ENCODE measurements at places on chromosomes 3 and 15.

GRCh38 chr15:59280855-59281254, 74.2 kb downstream of the LDHAL6B start:
- DNase-seq, result no peak

DNA sequence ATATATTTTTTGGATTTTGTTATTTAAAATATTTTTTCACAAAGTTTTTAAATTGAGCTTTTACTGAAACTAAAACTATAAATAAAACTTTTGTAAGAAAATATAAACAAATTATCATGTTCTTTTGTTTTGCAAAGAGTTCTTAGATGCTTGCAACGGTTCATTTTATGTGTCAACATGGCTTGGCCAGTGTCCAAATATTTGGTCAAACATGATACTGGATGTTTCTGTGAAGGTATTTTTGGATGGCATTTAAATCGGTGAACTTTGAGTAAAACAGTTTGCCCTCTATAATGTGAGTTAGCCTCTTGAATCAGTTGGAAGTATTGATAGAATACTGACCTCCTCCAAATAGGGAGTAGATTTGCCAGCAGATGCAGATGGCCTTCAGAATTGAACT, 612.6 kb upstream of the NECTIN3 start:
- DNase-seq, result no peak

DNA sequence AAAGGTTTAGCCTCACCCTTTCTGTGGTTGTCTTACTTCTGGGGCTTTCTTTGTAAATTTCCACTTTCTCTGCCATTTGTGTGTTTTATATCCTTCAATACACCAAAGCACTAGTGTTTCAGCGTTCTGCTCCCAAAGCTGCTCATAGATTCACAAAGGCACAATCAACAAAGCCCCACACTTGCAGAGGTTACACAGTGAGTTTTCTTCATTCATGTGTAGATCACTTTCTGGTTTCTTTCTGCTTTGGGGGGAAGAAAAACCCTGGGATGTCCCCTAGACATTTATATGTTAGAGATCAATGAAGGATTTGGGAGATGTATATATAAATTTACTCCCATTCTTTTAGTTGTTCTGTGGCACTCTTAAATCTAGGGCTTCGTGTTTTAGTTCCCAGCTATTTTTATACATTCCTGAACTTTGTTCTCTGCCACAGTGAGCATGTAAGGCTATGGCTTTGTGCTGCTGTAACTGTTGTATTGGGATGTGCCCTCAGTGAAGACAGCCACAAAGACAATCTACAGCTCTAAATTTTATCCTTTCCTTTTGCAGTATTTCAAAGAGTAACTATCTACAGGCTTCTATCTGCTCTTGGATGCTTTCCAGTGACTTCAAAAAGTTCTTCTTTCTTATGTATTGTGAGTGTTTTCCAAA, 636.5 kb downstream of the ZBBX start:
- DNase-seq, result no peak

- no peak for DNase-seq
Observed at GRCh38 chr3:72041511-72041910, 256.6 kb upstream of the PROK2 start.

- DNase-seq, result no peak
Observed at GRCh38 chr15:57726411-57726810, 19.9 kb downstream of the POLR2M start.

GRCh38 chr3:87367736-87368135, 91.4 kb upstream of the POU1F1 start:
- DNase-seq, result no peak

- no peak for DNase-seq
Observed at GRCh38 chr3:123018683-123019082, 8.9 kb downstream of the SEMA5B start.

- no peak for DNase-seq
Observed at GRCh38 chr3:157067114-157067513, 92.8 kb downstream of the CCNL1 start.

DNA sequence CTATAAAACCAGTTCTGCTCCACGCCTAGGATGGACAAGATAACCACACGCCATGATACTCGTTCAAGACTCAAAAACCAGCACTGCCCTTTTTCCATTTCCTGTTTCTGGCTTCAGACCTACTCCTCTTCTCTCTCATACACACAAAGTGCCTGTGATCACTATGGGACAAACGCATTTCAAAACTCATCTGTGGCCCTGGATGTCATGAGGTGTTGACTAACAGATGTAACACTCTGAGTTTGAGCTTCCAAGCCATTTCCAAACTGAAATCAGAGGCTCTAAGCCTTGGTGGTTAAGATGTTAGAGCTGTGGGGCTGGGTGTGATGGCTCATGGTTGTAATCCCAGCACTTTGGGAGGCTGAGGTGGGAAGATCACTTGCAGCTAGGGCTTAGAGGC, 55.7 kb upstream of the LMOD3 start:
- no peak for DNase-seq

DNA sequence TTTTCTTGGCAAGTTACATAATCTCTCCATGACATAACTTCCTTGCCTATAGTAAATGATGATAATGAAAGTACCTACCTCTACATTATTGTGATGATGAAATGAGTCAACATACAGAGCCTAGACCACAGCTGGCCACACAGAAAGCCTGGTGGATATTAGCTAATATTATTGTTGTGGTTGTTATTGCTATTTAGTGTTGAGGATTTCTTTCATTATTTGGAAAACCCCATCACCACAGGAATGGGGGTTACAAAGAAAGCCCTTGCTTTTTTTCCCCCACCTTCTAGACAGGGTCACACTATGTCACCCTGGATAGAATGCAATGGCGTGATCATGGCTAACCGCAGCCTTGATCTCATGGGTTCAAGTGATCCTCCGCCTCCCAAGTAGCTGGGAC, 125.0 kb downstream of the PDZRN3 start:
- DNase-seq, result no peak

GRCh38 chr15:98865397-98866339, 141.9 kb downstream of the PGPEP1L start:
- DNase-seq, result peak; percentile 64

DNA sequence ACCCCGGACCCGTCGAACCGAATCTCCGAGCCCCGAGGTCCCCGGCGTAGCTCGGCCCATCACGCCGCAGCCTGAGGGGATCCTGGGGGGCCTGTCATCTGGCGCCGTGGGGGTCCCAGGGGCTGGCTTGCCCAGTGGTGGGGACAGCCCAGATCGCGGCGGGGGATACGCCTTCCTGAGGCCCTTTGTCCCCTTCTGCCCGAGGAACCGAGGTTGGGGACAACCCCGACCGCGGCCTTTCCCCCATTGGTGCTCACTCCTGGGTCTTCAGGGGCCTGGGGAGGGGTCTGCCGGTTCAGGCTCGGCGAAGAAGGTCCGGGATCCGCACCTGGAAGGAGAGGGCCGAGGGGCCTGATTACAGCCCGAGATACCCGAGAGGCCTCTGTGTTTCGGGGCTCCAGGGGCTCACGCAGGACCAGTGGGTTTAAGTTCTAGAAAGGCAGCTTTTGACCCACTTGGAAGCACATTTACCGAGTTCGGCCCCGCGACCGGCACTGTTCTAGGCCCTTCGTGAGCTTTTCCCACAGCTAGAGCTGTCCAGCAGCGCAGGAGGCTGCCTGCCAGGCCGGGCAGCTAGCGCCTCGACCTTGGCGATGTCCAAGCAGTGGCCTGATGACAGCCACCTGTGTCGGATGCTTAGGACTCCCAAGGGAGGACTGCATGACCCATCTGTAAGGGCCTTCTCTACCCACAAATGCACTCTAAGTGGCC, 504 bp downstream of the ABHD2 start:
- DNase-seq, result no peak

- DNase-seq, result peak; percentile 21
Observed at GRCh38 chr3:8324747-8325146, 176.9 kb upstream of the LMCD1 start.

DNA sequence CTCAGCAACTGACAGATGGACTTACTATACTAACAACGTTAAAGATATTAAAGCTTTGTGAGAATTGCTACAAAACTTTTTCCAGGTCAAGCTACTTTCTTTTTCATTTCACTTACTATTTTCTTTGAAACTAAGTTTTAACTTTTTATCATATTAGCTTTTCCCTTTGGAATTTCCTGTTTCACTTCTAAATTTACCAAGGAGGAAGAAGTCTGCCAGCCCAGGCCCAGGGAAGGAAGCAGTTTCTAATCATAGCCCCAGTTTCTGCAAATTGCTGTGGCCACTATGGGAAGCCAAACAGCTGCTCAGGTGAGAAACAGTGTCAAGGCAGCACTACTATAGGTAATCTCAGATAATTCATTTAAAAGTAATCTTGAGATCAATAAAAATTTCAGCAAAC, 18.4 kb downstream of the CYFIP1 start:
- DNase-seq, result no peak

GRCh38 chr15:38226608-38227266, 25.9 kb upstream of the SPRED1 start:
- no peak for DNase-seq

DNA sequence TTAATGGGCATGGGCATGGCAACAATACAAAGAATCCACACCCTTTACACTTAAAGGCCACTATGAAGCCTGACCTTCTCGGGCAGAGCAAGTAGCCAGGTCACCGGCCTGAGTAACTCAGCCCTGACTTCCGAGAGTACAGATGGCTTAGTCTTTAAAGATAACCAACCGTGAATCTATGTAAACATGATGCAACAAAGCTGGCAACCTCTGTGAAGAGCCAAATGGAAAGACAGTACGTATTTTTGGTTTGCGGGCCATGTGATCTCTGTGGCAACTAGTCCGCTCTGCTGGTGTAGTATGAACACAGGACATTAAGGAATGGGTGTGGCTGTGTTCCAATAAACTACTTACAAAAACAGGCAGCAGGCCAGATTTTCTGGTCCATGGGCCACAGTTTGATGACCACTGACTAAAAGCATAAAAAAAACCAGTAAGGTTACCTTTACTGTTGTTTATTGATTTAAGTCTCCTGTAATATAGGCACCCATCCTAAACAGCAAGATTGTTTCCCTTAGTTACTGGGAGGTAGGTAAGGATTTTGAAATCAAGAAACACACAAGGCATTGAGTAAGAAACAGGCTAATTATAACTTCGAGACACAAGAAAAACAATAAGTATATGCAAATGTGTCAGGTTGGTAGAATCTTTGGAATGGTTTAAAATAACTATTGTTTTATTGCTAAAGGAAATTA, 14.5 kb downstream of the RIOX2 start:
- no peak for DNase-seq

DNA sequence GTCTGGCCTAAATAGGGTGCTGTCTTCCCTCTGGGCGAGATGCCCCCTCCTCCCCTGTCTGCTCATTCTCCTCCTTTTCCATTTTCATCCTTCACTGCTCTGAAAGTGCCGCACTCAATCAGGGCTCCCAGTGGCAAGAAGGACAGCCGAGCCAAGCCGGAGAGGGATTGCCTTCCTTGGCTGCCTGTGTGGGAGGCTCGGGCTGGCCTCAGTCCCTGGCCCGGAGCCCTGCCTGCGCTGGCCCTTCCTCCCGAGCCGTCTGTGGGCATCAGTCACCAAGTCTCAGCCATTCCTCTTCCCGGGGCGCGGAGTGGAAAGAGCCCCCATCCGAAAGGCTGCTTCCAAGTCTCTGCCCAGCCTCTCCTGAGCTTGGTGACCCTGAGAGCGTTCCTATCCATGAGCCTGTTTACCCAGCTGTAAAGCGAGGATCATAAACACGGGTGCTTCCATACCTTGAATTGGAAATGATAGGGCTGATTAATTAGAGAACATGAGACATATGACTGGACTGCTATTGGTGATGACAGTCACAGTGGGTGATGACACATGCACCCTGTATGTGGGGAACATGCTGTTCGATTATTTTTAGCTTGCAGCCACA, 59.1 kb upstream of the TLE3 start:
- no peak for DNase-seq

DNA sequence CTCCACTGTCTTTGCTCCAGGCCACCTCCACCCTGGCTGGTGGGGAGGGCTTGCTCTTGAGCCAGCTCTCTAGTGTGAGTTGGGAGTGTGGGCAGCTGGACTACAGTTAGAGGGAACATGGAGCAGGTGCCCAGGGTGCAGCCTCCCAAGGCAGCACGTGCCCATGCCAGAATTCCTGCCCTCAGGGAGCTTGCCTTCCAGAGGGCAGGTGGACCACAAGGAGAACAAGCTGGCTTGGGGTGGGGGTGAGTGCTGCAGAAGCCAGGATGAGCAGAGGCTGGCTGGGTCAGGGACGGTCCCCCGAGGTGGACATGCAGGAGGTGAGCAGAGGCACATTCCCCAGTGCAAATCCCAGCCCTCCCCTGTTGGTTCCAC, 89.5 kb downstream of the VGLL4 start:
- DNase-seq, result no peak

DNA sequence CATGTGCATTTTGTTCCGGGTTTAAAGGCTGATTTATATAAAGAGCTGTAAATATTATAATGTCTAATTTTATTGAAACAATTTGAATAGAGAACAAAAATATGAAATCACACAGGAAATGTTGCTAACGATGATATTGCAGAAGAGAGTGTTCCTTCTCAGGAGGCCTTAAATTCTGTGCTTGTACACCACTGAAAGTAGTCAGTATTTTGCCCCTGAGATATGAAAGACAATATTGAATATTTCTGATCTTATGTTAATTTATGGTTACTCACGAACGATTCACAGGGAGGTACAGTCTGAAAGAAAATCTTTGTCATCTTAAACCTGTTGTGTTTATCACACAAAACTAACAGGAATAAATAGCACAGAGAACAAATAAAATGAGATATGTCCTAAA, 213.2 kb upstream of the PLSCR5 start:
- no peak for DNase-seq

GRCh38 chr3:100063929-100064461, 50.3 kb downstream of the FILIP1L start:
- no peak for DNase-seq

GRCh38 chr15:101411085-101411484, 78.4 kb downstream of the PCSK6 start:
- no peak for DNase-seq

DNA sequence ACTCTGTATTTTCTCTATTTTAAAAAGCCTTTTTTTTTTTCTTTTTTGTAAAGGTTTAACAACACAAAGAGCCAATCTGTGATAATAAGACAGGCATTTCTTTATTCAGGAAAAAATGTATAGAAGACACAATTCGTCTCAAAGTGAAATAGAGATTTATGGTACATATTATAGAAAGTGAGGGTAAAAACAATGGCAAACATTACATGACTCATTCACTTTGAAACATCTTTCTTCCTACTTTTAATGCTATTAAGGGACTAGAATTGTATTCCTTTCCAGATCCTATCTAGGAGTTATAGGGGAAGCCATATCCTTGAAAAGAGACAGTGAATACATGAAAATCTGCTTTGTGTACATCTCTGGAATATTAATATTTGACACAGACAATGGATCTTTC, 137.1 kb upstream of the MCTP2 start:
- no peak for DNase-seq

DNA sequence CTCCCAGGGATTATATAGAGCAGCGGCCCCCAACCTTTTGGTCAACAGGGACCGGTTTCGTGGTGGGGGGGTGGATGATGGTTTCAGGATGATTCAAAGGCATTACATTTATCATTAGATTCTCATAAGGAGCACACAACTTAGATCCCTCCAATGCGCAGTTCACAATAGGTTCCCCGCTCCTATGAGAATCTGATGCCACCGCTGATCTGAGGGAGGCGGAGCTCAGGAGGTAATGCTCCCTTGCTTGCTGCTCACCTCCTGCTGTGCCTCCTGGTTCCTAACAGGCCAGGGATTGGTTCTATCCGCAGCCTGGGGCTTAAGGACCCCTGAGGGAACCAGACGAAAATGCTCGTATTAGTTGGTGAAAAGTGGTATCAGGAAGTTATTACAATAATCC, 1.3 kb upstream of the HACD2 start:
- no peak for DNase-seq

- DNase-seq, result no peak
Observed at GRCh38 chr3:197125636-197126035, 96.0 kb upstream of the MELTF start.

- DNase-seq, result no peak
Observed at GRCh38 chr15:89593018-89593417, 17.7 kb downstream of the TICRR start.

- no peak for DNase-seq
Observed at GRCh38 chr3:68751888-68752287, 180.5 kb downstream of the TAFA4 start.

All from effector memory CD4-positive, alpha-beta T cell (primary cell).